ENCODE measurements at places on chromosomes 1 and 21. TPM values are rescaled to one million over a fixed set of nuclear protein-coding genes. Genes with fewer than 3 reads are reported as not detected.

GRCh38 chr21:41653243-41653953, 113.5 kb downstream of the RIPK4 start:
- no peak for DNase-seq

DNA sequence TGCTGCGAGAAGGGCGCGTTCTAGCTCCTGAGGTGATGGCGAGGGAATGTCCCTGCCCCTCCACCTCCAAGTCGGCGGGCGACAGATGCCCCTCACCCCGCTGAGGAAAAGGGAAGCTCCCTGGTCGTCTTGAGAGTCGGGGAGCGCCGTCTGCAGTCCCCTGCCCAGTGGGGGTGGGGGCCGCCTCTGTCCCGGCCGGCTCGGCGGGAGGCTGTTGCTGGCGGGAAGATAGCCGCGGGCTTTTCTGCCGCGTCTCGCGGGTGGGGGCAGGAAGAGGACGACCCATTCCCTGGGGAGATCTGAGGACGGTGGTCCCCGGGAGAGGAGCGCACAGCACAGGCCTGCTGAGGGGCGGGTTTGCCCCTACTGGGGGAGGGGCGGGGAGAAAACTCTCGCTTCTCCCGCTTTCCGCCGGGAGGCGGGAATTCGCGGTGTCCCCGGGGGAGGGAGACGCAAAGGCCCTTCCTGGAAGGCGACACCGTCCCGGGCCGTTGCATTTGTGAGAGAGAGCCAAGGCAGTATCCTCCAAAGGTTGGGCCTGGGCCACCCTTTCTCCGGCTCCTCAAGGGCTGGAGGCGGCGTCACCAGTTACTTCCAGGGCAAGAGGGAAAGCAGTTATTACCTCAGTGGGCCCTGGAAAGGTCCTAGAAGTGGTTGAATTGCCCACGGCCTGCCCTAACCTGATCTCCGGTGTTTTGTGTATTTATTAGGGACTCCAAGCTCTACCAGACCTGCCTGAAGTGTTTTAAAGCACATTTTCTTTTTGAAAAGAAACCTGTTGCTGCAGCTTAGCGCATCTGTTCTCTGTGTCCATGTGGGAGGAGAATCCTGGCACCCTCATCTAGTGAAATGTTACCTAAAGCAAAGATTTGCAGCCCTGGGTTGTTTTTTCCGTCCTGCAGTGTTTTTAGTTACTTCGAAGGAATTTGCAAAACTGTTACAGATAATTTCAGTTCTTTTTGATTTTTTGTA, 648 bp downstream of the S100PBP start:
- DNase-seq: peak; percentile 90

Gene S100A6
- total RNA-seq: 445 TPM

- DNase-seq: no peak
Observed at GRCh38 chr1:222168621-222169020, 379.3 kb downstream of the HHIPL2 start.

GRCh38 chr1:243706563-243706962, 143.5 kb downstream of the AKT3 start:
- no peak for DNase-seq

Gene MIA3
- 35.9 TPM for total RNA-seq

Gene MANEAL
- 1.1 TPM for total RNA-seq

DNA sequence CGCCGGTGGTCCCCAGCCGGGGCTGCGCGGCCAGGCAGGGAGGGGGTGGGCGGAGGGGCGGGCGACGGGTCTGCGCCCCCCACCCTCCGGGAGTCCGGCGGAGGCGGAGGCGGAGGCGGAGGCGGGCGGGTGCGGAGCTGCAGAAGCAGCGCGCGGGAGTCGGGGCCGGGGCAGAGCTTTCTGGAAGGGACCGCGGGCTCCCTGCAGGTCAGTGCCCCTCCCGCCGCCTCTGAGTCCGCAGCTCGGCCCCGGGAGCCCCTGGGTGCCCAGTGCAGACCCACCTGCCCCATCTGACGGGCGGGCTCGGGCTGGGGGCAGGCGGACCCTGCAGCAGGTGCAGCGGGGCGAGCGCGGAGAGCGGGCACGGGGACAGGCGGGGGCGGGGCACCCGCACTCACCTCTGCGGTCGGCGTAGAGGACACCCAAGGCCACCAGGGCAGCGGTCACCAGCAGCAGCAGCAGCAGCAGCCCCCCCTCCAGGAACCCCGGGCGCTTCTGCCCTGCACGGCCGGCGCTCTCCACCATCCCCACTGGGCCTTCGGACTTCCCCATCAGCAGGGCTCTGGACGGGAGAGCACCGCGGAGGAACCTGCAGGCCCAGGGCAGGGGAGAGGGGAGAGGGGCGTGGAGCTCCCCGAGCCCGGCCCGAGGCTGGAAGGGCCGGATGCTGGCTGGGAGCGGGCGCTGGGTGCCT, 3.7 kb downstream of the MMEL1 start:
- DNase-seq: no peak

Measured in sigmoid colon (tissue), 7 donors.